ENCODE measurements at places on chromosomes 3 and 15. TPM values are rescaled to one million over a fixed set of nuclear protein-coding genes. Genes with fewer than 3 reads are reported as not detected.

DNA sequence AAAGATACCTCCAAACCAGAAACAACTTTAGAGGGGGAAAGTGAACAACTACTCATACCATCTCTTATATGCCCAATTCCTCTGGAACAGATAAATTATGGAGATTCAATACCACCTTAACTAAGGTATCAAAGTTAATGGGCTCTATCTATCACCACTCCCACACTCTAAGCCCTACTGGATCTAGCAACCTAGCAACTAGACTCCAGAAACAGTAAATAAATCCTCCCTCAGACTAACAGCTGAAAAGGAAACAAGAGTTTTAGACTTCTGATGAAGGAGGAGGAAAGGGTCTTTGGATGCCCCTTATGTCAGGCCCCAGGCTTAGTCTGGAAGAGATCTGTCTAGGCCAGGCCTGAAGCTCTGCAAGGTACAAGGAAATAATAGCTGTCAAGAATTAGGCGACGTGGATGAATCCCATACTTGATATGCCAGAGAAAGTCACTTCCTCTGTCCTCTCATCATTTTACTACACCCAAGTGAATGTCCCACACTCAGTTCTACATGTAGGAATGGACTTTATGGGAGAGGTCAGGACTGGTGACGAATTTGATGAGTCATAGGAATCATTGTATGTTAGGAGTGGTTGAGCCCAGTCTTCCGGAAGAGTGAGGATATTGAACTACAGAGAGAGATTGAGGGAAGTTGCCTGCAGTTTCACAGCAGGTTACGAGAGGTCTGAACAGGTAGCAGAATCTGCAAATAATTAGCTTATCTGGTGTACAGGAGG is 113.8 kb downstream of the AKAP13 start:
- H3K36me3 ChIP-seq: no peaks in the 10 kb centered on the region
- no peak overlapping the region for H3K27ac ChIP-seq
- peaks cover 48% of the 10 kb centered on the region for H3K4me1 ChIP-seq
- DNase-seq: no peak
- H3K4me3 ChIP-seq: no peak overlapping the region

DNA sequence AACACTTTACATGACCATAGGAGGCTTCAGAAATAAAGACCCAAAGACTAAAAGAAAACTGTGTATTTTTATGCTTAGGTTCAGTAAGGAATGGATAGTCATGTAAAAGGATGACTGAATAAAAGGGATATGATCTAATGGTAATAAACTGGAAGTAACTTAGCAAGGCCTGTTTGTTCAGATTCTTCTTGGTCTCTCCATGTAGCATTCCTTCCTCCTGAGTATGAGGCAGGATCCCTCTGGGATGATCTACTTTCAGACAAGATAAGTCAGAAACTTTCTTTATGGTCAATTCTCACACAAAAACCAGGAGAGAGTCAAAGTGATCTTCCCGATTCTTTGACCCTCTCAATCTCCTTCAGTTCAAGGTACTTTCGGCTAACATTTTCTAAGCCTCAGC is 340.8 kb upstream of the DCBLD2 start:
- H3K27ac ChIP-seq: no peak overlapping the region
- H3K36me3 ChIP-seq: no peaks in the 10 kb centered on the region
- H3K4me1 ChIP-seq: no peaks in the 10 kb centered on the region
- no peak overlapping the region for H3K4me3 ChIP-seq
- no peaks in the 10 kb centered on the region for H3K27me3 ChIP-seq
- no peak for DNase-seq

MESP2 gene
- total RNA-seq: not detected

GRCh38 chr15:81336568-81336967 is 12.6 kb upstream of the STARD5 start:
- H3K27me3 ChIP-seq: no peaks in the 10 kb centered on the region
- no peaks in the 10 kb centered on the region for H3K36me3 ChIP-seq
- H3K27ac ChIP-seq: no peak overlapping the region
- no peak overlapping the region for H3K4me3 ChIP-seq
- peaks cover 27% of the 10 kb centered on the region for H3K4me1 ChIP-seq
- no peak for DNase-seq

DNA sequence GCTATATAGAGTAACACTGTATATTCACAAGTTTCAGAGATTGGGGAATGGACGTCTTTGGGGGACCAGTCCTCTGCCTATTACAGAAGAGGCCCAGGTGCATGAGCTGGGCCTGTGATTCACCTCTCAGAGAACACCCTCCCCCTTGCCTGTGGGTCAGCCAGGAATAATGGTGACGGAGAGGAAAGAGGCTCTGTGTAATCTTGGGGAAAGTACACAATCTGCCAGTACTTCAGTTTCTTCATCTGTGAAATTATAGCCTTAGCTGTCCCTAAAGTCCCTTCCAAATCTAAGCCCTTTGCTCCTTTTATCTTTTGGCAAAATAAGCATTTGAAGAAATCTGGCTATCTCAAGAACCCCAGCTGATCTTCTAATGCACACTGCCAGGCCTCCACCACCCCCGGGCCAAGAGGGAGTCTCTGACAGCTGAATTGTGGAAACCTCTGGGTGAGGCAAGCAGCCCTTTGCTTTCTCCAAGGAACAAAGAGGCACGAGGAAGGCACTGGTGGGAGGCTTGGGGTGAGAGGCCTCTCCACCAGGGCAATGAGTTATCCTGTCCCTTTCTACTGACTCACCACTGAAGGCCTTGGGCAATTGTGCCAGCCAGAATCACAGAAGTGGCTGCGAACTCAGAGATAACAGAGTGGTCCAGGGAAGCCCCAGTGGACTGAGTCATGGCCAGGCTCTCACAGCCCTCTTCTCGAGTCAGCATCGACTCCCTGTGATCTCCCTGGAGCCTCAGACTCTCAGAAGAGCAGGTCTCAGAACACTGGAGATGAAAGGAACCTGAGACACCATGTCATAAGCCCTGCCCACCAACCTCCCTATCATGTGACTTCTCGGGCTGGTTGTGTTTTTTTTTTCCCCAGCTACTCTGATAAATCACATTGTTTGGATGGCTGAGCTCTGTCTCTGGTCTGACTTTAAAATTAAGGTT is 31.8 kb downstream of the CCNL1 start:
- no peaks in the 10 kb centered on the region for H3K36me3 ChIP-seq
- DNase-seq: peak; percentile 97
- peak overlapping the region; percentile 8 for H3K27ac ChIP-seq
- peaks cover 33% of the 10 kb centered on the region for H3K4me1 ChIP-seq
- no peaks in the 10 kb centered on the region for H3K27me3 ChIP-seq
- no peak overlapping the region for H3K4me3 ChIP-seq

CALML4 gene
- 6.1 TPM for total RNA-seq

DNA sequence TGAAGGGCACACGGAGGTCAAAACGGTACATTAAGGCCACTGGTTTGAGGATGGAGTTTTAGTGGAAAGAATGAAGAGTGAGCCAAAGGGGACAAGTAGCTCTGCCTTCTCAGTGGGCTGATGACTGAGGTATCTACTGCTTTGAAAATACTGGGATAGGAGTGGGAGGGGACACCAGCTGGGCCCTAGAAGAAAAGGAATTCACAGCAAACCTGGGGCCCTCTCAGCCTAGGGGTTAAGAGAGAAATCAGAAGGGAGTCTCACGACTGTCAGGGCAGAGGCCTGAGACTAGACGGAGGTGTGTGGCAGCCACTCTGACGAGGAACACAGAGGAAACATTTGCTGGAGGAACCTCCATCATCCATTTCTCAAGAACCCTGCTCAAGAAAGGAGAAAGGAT is 75.1 kb downstream of the TNIK start:
- H3K4me3 ChIP-seq: no peak overlapping the region
- H3K4me1 ChIP-seq: no peaks in the 10 kb centered on the region
- no peak for DNase-seq
- no peak overlapping the region for H3K27ac ChIP-seq
